ENCODE measurements at places on chromosomes 4 and X.

- DNase-seq, result no peak
These were observed 1973.6 kb upstream of the AGA start for GRCh38 chr4:179415847-179416223.

DNA sequence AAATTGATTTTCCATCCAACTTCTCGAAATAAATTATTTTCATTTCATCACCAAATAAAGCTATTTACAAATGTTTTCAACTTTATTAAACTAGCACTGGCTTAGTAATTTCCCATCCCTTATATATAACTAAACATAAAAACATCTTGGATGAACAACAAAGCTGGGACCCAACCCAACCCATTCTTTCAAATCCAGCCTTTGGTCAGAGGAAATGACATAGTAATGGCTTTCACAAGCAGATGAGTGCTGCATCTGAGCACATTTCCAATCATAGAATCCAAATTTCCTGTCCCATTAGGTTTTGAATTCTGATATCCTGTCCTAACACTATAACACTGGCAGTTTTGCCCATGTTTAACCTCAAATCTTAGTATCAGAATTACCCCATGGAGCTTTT, 7.9 kb upstream of the EMCN start:
- DNase-seq, result no peak

DNA sequence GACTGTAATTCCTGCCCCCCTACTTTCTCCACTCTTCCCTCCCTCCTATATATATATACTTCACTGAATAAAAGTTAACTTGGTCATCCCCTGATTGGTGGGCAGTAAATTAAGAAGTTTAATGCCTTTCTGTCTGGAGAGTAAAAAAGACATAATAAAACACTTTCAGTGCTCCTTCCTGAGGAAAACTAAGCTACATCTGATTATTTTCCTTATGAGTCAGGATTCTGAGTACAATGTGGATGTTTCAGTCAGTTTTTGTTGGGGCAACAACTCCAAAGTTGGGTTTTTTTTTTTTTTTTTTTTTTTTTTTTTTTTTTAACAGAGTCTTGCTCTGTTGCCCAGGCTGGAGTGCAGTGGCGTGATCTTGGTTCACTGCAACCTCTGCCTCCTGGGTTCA, 22.0 kb upstream of the SUPT20HL2 start:
- no peak for DNase-seq

DNA sequence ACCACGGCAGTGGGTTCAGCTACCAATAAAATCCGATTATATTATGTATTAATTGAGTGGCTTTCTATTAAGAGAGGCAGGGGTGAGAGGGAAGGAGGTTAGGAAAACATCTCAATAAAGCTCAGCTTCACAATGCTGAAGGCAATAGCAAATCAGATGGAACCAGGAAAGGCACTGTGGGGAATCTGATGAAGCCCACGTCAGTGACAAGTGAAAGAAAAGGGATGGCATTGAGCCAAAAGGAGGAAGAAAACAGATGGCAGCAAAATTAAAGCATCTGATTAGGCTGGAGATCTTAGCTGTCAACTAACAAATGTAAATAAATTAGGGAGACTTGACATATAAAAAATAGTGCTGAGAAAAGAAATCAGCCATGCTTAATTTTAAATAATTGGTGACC, 180.9 kb downstream of the RASL11B start:
- DNase-seq, result no peak

DNA sequence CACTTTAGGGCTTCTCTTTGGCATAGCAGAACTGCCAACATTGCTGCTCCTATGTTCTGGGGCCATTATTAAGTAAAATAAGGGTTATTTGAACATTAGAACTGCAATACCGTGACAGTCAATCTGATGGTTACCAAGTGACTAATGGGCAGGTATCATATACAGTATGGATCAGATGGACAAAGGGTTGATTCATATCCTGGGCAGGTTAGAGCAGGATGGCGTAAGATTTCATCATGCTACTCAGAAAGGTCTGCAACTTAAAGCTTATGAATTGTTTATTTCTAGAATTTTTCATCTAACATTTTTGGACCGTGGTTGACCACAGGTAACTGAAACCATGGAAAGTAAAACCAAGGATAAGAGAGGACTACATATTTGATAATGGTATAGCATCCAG, 40.9 kb downstream of the BRCC3 start:
- DNase-seq, result no peak

DNA sequence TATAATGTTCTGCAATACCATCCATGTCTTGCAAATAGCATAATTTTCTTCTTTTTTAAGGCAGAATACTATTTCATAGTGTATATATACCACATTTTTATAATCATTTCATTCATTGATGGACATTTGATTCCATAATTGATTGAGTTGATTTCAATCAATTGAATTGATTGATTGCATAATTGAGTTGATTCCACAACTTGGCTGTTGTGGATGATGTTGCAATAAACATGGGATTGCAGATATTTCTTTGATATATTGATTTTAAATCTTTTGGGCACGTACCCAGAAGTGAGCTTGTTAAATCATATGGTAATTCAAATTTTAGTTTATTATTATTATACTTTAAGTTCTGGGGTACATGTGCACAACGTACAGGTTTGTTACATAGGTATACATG, 232.8 kb downstream of the GALNTL6 start:
- DNase-seq, result no peak

GRCh38 chr4:125979950-125980349, 665.2 kb downstream of the FAT4 start:
- no peak for DNase-seq

- no peak for DNase-seq
These were observed 36.4 kb upstream of the HPRT1 start for GRCh38 chrX:134423606-134424005.

DNA sequence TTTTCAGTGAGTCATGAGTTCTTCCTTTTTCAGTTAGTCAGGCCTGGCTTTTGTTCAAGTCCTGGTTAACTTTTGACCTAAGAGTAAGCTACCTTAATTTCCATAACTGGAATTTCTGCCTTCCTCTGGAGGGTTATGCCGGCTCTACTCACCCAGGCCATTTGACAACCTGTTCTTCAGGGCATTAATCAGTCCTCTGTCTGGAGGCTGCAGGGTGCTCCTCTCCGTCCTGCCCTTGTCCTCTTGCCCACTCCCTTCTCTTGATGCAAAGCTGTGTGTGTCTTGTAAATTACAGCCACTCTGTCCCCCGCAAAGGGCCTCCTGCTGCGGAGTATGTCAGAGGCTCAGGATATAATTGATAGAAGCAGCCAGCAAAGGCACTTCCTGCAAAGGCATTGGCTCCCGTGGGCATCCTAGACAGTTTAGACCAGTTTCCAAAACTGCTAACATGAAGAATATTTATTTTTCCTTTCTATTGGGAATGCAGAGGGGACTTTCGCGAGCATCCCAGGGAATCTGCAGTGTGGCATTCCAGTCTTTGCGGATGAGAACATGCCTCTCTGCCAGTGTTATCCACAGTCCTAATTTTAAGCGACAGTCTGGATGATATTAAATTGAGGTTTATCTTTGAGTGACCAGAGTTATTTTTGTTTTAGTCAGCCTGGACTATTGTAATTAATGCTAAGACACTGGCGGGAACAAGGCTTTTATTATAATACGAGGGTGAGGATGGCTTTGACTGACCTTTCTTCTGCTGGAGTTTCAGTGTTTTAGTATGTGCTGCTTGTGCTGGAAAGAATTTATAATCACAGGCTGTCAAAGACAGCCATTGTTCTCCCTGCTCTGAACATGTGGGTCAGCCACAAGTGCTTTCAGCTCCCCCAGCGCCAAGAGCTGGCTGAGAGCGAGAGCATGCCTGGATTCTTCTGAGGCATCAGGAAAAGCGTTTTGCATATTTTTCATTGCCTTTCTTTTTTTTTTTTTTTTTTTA, 74.2 kb downstream of the LIMCH1 start:
- DNase-seq, result no peak

GRCh38 chr4:78310007-78310739, 241.4 kb upstream of the ANXA3 start:
- no peak for DNase-seq

- no peak for DNase-seq
These were observed 91.8 kb upstream of the PSAPL1 start for GRCh38 chr4:7526491-7526890.

- no peak for DNase-seq
These were observed 87.1 kb downstream of the VCX2 start for GRCh38 chrX:8084006-8084405.

GRCh38 chrX:135416546-135416945, 5.2 kb upstream of the SMIM10L2A start:
- DNase-seq, result no peak

DNA sequence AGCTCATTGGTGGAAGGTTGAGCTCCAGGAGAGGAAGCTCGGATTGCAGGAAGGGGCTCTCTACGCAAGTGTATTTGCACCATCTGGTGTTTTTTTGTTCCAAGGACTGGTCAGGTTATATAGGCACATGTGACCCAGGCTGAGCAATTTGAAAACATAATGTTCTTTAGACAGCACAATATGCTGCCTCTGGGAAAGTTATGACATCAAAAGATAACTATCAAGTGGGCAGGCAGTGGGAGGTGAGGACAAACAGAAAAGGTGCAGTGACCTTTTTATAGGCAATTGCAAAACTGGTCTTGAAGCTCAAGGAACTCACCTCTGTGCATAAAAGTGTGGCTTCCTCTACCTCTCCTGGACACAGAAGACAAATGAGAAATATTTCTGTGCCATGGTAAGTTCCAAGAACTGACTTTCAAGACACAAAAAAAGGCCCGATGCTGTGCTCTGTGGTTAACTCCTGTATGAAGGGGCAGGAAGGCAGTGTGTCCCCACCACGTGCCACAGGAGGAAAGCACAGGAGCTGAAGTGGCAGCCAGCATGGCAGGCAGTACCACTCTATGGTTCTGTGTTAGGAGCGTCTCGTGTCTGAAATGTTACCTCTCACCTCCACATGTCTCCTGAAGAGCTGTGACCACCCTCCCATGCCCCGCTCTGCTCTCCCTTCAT, 128.6 kb downstream of the SHROOM3 start:
- DNase-seq, result no peak

GRCh38 chrX:69163936-69164741, 1.1 kb downstream of the PJA1 start:
- peak; percentile 47 for DNase-seq

DNA sequence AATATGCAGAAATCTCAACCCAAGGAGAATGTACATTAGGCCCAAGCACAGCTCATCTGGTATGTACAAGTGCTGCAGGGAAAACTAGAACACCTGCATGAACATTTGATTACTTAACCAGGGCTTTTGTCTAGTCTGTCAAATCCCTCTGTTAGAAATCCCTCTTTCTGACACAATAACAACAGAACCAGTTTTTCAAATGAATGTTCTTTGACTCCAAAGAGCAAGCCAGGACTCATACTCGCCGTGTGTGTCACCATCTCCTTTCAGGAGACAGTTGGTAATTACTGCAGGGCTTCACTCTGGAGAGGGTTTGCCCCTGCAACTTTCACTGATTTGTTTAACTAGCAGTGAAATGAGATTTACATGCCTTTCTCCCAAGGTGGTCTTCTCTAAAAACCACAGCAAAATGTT, 143.0 kb upstream of the FAM241A start:
- DNase-seq, result no peak

DNA sequence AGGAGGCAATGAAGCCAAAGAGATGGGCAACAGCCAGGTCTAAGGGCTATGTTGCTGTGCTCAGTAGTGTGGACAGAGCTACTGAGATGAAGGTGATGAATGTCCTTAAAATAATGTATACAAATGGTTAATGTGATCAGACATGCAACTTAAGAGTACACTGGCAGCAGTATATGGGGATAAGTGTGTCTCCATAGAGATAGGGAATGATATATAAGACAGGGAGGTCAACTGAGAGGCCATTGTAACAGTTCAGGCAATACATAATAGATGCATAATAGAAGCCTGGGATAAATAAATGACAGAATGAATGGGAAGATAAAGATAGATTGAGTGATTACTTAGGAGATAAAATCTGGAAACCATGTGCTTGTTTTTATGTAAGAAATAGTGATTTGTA, 250.0 kb downstream of the CFAP299 start:
- no peak for DNase-seq

- DNase-seq, result no peak
These were observed 15.0 kb upstream of the AKAP17A start for GRCh38 chrX:1576201-1576992.

DNA sequence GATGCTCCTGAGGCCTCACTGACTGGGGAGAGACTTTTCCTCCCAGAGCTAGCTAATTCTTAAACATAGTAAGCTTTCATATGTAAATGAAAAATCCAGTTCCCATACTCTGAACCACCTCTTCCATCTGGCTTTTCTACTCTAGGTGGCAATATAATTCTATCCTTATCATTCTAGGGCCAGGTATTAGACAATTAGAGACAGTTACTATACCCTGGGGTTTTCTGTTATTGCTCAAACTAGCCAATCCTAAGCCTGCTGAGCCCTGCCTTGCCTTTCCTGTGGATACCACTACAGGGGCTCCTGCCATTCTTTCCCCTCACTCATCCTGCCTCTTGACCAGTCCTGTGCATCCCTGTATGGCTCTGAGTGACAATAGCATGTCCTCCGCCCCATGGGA, 552.0 kb downstream of the STIM2 start:
- DNase-seq, result no peak

DNA sequence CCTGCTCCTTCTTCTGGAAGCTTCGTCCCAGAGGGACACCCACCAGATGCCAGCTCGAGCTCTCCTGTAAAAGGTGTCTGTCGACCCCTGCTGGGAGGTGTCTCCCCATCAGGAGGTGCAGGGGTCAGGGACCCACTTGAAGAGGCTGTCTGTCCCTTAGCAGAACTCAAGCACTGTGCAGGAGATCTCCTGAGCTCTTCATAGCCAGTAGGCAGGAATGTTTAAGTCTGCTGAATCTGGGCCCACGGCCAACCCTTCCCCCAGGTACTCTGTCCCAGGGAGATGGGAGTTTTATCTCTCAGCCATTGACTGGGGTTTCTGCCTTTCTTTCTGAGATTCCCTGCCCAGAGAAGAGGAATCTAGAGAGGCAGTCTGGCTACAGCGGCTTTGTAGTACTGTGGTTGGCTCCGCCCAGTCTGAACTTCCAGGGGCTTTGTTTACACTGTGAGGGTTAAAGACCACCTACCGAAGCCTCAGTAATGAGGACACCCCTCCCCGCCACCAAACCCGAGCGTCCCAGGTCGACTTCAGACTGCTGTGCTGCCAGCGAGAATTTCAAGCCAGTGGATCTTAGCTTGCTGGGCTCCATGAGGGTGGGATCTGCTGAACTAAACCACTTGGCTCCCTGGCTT, 1383.0 kb upstream of the TENM3 start:
- no peak for DNase-seq

DNA sequence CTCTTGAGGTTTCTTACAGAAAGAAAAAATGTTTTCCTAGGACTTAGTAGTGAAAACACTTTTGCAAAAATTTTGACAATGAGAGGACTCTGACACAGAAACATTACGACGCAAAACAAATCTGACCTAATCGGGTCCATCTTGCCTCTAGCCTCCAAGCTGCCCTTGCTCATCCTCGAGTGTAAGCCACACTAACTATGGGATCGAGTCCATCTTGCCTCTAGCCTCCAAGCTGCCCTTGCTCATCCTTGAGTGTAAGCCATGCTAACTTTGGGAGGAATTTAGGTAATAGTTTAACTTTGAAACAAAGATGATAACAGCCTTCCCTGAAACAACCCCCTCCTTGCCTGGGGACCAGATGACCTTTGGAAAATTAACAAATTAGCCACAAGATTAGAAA, 100.3 kb upstream of the FRG1 start:
- no peak for DNase-seq

- no peak for DNase-seq
These were observed 217.5 kb upstream of the ADAMTS3 start for GRCh38 chr4:72786401-72786990.

Data from GM12891 (cell line).